Muscle of arm (tissue), 14 donors: ENCODE measurements at places on chromosomes 11 and 22. TPM values are rescaled to one million over a fixed set of nuclear protein-coding genes. Genes with fewer than 3 reads are reported as not detected.

DNA sequence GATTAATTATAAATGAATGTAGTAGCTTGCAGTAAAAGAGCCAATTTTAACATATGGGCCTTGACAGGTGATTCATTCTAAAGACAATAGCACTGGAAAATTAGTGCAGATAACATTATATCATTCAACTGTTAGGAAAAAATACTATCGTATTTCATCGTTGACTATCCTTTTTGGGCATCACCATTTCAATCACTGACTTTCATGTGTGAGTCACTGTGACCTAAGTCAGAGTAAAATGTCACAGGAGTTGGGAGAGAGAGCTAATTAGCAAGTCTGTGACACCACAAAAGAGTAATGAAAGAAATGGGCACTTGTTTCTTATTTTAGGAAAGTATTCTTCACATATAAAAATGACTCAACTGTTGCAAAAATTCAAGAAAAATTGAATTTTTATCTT lies 253.8 kb upstream of the CNTN5 start:
- DNase-seq, result no peak

DNA sequence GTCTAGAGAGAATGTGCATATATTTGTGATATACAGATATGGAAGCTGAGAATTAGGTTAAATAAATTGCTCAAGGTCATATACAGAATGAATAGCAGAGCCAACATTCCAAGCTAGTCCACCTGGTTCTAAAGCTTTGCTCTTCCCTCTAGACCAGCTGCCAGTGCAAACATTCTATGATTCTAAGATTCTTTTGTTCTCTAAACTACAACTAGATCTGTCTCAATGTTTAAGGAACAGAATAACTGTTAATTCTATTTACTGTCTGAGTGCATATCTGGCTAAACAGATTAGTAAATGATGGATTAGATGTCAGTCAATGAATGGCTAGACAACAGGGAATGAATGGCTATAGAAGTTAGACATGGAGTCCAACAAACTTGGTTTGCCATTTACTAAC lies 19.6 kb downstream of the KCNE3 start:
- DNase-seq, result no peak

DNA sequence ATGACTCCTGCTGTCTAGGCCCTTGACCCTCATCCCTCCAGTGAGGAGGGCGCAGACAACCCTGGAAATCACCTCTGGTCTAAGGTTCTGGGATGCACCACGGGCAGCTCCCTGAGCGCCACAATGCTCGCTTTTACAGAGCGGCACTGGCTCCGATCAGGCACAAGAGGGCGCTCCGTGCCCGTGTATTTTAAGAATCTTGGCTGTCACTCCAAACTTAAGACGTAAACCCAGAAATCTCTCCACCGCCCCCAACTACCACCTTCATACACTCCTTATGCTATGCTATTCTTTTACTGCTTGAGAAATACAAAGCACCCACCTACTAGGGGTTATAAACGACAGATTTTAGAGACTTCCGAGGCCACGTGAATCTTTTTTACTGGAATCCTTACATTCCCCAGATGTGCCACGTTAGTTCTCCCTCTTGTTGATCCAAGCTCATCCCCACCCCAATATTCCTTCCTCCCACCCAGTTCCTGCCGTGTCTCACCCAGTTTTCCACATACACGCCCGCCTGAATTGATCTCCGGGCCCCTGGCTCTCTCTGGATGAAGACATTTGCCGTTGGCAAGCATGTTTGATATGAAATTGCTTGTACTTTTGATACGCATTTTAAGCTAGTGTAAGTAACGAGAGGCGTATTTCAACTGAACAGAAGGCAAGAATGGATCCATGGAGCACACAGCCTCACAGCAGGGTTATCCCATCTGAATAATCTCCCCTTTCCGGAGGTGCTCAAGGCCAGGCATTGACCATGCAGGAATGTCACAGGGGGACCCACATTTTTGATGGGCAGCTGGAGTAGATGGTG lies 453.5 kb downstream of the OPCML start:
- peak; percentile 54 for DNase-seq

GRCh38 chr11:47906066-47906465 lies 57.9 kb upstream of the NUP160 start:
- DNase-seq, result no peak

CCDC73 gene
- polyA plus RNA-seq, result 1.3 TPM

TOP3B gene
- 11.8 TPM for polyA plus RNA-seq
